CD4-positive, alpha-beta T cell (primary cell): ENCODE measurements at places on chromosomes 7 and 10. TPM values are rescaled to one million over a fixed set of nuclear protein-coding genes. Genes with fewer than 3 reads are reported as not detected.

DNA sequence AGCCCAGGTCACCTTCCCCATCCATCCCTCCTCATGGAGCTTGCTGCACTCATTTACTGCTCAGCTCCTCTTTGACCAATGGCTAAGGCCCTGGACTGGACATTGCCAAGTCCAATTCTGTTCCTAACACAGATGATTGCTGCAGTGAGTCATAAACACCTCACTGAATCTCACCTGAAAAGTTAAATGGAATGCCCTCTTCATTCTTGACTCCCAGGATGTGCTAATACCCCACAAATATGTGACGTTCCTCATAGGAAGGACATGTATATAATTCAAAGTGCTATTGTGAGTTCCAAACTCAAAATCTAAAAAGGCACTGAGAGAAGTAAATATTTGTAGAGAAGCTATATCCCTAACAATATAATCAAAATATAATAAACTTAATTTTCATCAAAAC is 73.5 kb upstream of the DLX6 start:
- DNase-seq = no peak

- DNase-seq = no peak
Measured at GRCh38 chr10:49171326-49172060, 16.7 kb downstream of the TMEM273 start.

DNA sequence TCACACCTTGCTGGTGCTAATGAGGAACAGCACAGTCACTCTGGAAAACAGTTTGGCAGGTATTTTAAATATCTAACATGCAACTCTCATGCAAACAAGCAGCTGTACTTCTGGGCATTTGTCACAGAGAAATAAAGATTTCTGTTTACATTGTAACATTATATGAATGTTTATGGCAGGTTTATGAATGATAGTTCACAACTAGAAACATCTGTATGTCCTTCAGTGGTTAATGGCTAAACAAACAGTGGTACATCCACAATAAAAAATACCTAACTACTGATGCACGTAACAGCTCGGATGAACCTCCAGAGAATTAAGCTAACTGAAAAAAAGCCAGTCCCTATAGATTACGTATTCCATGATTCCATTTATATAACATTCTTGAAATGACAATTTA is 109.6 kb downstream of the GPR37 start:
- DNase-seq = no peak

DNA sequence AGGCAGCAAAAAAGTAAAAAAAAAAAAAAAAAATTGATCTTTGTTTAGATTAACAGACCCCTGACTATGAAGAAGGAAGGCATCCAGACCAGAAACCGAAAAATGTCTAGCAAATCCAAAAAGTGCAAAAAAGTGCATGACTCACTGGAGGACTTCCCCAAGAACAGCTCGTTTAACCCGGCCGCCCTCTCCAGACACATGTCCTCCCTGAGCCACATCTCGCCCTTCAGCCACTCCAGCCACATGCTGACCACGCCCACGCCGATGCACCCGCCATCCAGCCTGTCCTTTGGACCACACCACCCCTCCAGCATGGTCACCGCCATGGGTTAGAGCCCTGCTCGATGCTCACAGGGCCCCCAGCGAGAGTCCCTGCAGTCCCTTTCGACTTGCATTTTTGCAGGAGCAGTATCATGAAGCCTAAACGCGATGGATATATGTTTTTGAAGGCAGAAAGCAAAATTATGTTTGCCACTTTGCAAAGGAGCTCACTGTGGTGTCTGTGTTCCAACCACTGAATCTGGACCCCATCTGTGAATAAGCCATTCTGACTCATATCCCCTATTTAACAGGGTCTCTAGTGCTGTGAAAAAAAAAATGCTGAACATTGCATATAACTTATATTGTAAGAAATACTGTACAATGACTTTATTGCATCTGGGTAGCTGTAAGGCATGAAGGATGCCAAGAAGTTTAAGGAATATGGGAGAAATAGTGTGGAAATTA is 19.4 kb downstream of the GATA3 start:
- DNase-seq = no peak

GRCh38 chr10:103666087-103666761 is 172.7 kb downstream of the NEURL1 start:
- DNase-seq = no peak

Gene PLAC9
- not detected for total RNA-seq
